ENCODE measurements at places on chromosomes 2 and 18.

- DNase-seq, result no peak
Observed at GRCh38 chr2:134426721-134427120, 172.8 kb downstream of the MGAT5 start.

- no peak for DNase-seq
Observed at GRCh38 chr2:217939629-217940245, 63.1 kb downstream of the TNS1 start.

DNA sequence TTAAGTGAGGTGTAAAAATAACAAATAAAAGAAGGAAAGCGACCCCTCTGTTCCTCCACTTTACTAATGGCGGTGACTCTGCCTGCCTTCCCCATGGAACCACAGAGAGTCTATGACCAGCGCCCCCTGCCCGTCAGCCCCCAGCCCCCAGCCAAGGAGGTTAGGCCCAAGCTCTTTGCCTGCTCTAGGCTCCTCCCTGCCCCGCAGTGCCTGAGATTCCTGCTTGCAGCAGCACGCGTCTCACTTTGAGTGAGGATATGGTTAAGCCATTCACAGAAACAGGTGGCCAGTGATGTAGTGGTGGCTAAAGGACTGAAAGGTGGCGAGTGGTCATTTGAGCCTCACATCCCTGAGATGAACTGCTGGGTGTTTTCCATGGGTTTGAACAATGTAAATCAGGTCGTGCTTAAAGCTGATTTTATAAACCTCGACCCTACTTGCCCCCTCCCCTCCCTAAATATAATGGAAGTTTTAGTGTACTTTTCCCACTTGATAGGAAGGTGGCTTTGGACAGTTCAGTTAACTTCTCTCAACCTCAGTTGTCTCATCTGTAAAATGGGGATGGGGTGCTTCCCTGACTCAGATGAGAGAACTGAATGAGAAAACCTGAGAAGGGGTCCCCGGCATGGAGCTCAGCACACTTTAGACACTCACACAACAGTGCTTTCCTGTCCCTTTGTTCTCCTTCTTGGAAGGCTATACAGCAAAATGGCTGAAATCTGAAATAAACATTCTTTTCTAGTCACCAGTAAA, 46.5 kb downstream of the IL1RL2 start:
- no peak for DNase-seq

- DNase-seq, result no peak
Observed at GRCh38 chr18:78510636-78511035, 469.0 kb upstream of the SALL3 start.

GRCh38 chr2:56040834-56041233, 117.3 kb upstream of the EFEMP1 start:
- DNase-seq, result no peak
